Activated naive CD4-positive, alpha-beta T cell treated with anti-CD3 and anti-CD28 coated beads, Interleukin-2, amount 50 U/mL, for 72 hours (primary cell): ENCODE measurements at places on chromosomes 2 and 18.

DNA sequence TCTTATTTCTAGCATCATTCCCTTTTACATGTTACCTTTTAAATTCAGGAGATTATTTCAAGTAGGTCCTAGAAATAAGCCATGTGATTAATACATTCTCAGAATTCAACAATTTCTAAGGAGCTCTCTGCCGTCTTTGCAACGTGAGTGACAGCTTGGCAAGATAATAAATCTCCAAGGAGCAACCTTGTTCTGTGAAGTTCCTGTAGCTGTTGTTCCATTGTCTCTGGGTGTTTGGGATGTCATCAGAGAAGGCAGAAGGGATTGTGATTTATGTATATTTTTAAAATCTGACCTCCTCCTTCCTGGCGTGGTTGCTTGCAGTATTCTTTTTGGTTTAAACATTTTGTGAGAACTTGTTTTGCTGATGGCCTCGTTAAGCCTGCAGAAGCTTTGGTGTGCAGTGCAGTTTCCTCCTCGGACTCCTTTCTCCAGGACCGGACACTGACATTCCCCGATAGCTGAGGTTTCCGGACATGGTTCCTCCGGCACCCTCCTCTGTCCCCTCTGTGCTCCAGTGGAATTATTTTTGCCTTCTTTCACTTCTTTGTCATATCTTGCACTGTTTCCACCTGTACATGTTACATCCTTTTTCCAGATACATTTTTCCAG is 33.7 kb downstream of the RAMP1 start:
- no peak for DNase-seq

GRCh38 chr18:35085450-35086380 is 44.5 kb downstream of the MAPRE2 start:
- no peak for DNase-seq

- no peak for DNase-seq
Observed at GRCh38 chr2:25347205-25347815, 5.6 kb upstream of the DNMT3A start.

DNA sequence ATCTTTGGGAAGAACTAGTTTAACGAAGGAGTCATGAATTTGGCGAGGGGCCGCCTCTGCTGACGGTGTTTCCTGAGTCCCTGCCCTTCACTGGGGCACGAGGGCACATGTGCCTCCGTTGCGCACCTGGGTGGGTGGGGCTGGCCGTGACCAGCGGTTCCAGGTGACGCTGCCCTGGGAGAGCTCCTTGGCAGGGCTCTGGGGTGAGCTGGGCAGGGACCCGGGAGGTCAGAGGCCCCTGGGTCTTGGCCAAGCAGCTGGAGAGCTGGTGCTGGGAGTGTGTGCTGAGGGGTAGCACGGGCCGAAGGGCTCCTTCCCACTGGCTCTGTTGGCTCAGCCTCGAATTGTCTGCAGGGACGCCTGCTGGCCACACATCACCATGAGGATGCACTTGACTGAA is 104.6 kb downstream of the RTP5 start:
- no peak for DNase-seq

DNA sequence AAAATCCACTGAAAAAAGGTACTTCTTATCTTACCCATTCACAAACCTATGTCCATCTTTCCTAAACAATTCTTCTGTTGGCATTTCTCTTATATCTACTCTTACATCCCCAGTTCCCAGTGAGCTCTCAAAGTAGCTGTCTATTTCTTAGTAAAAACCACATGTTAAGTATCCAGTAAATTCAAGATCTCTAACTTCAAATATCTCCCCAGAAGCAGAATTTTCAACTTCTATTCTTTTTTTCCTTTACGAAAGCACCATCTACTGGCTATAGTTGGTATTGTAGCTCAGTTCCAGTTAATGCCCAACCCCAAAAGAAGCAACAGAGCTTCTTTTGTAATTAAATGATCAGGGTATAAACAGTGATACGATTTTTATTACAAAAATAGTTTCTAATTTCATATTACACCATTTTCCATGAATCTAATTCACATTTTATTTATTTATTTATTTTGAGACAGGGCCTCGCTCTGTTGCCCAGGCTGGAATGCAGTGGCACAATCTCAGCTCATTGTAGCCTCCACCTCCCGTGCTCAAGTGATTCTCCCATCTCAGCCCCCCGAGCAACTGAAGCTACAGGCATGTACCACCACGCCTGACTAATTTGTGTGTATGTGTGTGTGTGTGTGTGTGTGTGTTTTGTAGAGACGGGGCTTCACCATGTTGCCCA is 28.5 kb downstream of the HRH4 start:
- DNase-seq = peak; percentile 50

- no peak for DNase-seq
Observed at GRCh38 chr2:62568983-62569837, 63.2 kb upstream of the TMEM17 start.

DNA sequence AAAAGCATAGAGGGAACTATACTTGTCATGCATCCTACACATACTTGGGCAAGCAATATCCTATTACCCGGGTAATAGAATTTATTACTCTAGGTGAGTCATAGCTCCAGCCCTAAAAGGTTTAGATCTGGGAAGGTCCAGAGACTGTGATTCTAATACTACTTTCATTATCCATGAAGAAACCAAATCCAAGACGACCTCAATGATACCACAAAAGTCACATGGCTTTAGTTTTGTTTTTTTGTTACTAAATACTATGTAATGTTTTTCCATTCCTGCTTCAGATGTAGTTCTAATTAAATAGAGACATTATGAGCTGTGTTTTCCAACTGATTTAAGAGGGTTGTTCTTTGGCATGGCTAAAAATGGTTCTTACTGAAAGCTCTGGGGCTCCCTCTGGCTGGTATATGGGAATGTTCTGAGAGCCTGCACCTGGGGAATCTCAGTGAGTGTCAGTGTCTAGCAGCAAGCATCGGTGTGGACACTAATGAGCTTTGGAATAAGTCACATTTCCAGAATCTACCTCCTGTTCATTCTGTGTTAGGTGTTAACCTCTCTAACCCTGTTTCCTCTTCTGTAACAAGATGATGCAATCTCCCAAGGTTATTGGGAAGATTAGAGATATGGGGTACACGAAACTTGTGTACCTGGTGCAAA is 20.5 kb upstream of the IL1RL2 start:
- DNase-seq = no peak

DNA sequence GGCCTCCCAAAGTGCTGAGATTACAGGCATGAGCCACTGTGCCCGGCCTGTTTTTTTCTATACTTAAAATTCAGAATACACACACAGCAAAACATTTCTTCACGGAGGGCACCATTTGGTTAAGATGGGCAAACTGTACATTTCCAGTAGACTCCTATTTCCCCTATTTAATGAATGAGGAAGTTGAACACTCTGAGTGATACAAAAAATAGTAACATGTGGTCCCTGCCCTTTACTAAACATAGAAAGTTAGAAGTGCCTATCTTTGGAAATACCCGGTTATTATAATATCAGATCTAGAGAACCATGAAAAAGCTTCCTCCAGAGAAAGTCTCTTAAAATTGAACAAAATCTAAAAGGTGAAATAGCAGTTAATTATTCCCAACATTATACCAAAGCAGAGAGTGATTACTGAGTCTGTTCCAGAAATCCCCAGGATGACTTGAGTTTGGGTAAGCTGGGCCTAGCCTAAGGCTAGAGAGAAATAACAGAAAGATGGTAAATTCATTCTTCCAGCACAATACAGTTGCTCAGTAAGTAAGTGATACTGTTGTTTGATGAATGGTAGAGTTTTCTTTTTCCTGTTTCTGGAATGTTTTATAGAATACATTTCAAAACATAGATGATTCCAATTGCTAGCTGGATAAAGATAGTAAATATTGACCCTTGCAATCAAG is 23.3 kb upstream of the RMC1 start:
- DNase-seq = no peak

DNA sequence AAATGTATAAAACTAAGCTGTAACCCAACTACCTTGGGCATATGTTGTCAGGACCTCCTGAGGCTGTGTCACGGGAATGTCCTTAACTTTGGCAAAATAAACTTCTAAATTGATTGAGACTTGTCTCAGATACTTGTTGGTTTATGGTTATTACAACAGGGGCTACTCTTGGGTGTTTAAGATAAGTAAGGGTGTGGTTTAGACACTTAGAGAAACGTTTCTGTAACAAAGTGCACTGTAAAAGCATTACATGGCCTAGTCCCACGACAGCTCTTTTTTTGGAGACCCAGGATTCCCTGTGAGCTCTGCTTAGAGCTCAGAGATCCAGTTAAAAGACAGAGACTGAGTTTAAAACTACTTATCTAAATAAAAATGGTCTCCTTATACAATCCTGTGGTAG is 32.3 kb upstream of the LIPG start:
- no peak for DNase-seq

GRCh38 chr2:11679016-11679415 is 9.0 kb upstream of the NTSR2 start:
- no peak for DNase-seq

DNA sequence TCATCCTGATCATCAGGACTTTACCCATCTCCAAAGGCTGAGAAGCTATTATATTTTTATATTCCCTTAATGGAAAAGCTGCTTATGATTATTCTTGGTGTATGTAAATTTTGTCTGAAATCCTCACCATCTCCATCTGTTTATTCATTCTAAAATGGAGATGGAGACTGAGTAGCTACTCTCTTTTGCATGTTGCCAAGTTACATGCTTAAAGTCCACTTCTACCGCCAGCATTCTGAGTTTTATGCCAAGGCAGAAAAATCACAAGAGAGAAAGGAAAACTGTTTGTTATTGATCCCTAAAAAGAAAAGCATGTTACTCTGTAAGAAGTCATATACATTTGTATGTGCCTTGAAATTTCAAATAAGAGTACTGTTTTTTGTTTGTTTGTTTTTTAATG is 94.4 kb upstream of the NOSTRIN start:
- no peak for DNase-seq

DNA sequence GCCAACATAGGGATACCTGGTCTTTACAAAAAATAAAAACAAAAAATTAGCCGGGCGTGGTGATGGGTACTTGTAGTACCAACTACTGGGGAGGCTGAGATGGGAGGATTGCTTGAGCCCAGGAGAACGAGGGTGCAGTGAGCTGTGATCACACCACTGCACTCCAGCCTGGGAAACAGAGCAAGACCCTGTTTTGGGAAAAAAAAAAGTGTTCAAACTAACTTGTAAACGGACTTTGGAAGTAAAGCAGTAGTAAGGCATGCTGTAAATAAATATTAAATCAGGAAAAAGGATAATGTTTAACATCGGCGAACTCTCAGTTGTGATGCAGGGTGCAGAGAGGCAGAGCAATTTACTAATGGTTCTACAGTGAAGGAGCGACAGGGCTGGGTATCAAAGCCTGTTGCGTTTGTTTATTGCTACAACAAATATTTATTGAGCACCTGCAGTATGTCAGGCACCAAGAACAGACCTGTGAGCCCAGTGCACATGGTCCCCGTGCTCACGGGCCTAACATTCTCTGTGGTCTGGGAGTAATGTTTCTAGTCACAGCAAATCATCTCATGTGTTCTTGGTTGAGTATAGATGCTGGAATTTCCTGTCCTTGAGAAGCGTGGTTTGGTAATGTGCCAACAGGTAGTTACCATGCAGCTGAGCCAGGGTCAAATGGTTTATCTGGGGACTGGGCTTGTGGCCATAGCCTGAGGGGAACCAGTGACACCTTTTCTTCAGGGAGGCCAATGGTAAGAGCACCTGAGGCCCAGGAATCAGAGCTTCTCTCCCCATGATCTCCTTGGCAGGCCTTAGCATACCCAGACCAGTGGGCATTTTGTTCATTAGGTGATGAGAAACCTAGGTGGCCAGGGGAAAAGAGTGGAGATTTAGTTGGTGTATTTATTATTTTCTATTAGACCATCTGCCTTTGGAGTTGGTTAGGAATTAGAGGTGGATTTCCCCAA is 27.9 kb upstream of the GREB1 start:
- DNase-seq = no peak

DNA sequence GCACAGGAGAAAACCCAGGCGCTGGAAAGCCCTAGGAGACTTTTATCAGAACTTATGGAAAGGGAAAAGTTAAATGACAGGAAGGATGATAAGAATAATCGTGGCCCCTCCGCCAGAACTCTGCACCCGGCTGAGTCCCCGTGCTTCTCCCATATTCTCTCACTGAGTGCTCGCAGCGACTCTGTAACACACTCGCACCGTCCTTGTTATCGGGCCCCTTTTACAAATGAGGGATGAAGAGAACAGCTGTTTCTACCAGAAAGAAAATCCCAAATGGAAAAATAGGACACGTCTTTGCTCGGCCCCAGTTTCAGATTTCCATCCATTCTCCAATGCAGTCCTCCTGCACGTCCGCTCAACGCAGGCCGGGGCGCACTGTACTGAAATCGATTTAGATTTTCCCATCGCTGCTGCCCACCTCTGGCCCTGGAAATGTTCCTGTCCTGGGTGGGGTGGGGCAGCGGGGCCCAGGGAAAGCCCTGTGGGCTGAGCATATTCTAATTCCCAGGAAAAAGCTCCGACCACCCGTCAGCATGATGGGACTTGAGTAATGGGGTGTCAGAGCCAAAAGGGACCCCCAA is 66.4 kb downstream of the KCNF1 start:
- peak; percentile 23 for DNase-seq

GRCh38 chr18:8008033-8008432 is 440.9 kb downstream of the PTPRM start:
- DNase-seq = no peak

DNA sequence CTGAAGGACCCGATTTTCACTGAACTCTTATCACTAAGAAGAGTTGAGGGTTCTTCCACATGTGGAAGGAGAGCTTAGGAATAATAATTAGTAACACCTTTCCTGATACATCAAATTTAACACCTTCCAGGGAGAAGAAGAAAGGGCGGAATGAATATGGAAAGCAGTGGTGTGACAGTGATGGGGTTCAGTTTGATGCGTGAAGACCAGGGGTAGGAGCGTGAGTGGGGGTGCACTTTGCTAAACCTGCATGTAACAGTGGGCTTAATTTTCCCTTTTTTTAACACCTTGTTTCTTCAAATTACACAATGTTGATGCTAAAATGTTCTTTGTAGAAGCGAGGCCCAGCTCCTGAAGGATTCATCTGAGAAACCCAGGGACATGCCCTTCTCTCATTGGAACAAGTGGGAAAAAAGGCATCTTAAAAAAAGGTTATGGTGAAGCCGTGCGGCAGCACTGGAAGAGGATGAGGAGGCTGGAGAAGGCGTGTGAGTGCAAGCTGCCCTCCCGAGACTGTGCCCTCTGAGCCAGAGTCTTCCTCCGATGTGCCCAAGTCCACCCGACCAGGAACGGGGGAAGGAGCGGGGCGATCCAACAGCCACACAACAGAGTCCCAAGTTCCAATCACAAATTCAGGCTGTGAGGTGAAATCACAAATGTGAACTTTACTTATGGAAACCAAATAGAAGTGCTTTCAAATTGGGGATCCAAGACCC is 80.8 kb downstream of the MBP start:
- DNase-seq = no peak

DNA sequence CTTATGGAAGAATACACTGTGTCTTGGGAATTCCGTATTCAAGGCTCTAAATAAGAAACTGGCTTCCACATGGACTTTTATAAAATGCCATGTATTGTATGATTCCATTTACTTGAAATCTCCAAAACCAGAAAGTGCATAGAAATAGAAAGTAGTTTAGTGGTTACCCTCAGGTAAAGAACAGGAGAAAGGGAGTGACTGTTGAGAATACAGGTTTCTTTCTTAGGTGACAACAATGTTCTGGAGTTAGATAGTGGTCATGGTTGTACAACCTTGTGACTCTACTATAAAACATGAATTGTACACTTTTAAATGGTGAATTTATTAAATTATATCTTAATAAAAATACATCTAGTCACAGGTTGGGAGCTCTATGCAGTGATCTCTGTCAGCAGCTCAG is 481.8 kb downstream of the SPAG16 start:
- no peak for DNase-seq
